Stimulated activated CD8-positive, alpha-beta memory T cell treated with anti-CD3 and anti-CD28 coated beads, Interleukin-7, amount 100 ng/mL, for 24 hours (primary cell): ENCODE measurements at places on chromosomes 6 and 20.

- DNase-seq, result no peak
Observed at GRCh38 chr20:5153612-5154542, 27.1 kb downstream of the CDS2 start.

DNA sequence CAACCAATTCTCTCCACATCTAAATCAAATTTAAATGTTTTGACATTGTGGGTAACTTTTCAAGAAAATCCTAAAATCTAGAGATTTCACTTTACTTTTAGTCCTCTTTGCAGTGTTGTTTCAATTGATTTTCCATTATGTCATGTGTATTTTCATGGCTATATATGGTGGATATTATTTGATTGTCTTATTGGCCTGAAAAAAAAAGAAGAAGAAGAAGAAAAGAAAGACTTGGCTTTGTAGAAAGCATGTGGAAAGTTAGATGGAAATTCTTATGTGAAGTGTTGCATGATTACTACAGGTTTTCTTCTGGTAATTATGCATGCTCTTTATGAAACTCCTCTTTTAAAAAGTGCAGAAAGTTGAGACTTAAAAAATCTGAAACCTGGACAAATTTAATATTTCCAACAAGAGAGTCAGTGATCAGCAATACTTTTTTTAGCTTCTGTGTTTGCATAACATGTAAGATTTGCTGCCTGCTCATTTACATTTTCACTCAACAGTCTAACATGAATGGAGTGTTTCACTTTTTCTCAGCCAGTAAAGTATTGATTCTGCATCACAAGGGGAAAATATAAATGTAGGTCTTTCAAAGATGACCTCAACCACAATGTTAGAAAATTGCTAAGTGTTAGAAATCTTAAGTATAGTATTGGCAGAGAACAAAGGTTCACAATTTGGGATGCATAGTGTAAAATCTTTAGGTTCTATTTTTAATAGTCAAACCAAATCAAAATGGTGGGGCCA lies 438.7 kb downstream of the BCKDHB start:
- DNase-seq, result no peak

GRCh38 chr6:116667623-116668022 lies 943 bp downstream of the ZUP1 start:
- no peak for DNase-seq

DNA sequence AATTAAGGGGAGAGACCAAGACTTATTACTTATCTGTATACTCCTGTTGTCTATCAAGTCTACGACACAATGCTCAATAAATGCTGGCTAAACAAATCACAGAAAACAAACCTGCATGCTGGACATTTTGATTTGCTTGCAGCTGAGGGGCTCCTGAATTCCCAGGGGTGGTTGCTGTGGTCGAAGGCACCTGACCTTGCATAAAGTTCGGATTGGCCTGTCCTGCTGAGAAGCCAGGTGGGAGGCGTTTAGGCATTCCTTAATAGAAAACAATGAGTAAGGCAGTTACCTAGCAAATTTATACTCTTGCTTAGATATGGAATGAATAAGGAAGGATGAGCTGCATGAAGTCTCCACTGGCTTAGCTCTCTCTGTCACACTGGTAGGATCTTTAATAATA lies 50.5 kb downstream of the TP53INP2 start:
- no peak for DNase-seq

DNA sequence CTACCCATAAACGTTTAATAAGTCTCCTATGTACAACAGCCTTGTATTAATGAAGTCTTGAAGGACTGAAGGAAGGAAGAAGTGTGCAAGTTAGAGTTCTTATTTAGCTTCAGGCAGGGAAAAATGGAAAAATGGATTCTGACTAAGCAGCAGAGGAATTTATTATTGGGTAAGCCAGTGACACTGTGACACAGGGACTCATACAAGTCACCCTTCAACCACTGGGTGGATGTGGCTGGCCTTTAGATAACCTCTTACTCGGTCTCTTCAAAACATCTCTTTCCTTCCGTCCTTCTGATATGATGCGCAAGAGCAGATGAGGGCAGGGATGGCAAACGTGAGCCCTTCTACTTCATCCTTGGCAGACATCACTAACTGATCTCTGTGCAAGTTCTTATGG lies 145.6 kb downstream of the DHX35 start:
- no peak for DNase-seq

GRCh38 chr20:49573900-49574416 lies 6.0 kb upstream of the PTGIS start:
- DNase-seq, result no peak

GRCh38 chr6:140011537-140011936 lies 637.1 kb upstream of the CITED2 start:
- DNase-seq, result no peak

- DNase-seq, result no peak
Observed at GRCh38 chr20:43238833-43239232, 49.1 kb upstream of the PTPRT start.

DNA sequence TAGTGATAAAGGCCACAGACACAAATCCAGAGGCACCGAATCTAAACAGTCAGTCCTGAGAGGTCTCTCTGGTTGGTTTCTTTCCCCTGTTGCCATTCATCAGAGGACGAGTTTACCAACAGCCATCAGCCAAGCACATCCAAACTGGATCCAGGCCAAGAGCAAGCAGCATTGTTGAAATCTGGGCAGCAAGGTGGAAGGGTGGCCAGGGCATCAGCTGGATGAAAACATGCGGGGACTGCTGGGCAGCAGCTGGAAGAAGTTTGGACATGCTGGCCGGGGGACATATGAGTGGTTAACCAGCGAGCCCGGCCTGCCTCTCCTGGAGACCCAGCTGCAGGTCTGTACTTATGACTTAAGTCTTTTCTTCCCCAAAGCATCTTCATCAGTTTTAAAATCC lies at the start of gene SMIM28:
Gene SMIM28 (plus strand): TSS at position 62 of the 400 bp plus-strand sequence. CDS start 168 bp downstream, at position 230.
- DNase-seq, result no peak

DNA sequence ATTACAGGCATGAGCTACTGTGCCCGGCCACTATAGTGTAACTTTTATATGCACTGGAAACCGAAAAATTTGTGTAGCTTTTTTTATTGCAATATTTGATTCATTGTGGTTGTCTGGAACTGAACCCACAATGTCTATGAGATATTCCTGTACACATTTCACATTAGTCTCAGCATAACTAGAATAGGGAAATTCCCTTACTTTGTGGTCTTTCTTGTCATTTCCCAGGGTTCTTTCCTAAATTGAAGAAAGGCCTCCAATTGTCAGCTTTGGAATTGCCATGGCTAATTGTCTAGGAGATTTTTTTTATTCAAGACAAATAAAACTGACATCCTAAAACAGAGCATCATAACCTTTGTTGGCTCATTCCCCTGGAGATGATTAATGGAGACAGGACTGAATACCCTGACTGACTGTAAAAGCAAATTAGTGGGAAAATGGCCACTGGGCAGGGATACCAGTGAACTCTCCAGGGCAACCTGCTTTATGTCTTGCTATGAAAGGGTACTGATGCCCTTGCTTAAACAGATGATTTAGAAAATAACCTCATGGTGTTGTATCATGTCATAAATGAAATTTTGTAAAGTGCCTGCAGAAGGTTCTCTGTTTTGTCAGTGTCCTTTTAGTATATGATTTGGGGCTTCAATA lies 576.9 kb downstream of the RFPL4B start:
- no peak for DNase-seq

DNA sequence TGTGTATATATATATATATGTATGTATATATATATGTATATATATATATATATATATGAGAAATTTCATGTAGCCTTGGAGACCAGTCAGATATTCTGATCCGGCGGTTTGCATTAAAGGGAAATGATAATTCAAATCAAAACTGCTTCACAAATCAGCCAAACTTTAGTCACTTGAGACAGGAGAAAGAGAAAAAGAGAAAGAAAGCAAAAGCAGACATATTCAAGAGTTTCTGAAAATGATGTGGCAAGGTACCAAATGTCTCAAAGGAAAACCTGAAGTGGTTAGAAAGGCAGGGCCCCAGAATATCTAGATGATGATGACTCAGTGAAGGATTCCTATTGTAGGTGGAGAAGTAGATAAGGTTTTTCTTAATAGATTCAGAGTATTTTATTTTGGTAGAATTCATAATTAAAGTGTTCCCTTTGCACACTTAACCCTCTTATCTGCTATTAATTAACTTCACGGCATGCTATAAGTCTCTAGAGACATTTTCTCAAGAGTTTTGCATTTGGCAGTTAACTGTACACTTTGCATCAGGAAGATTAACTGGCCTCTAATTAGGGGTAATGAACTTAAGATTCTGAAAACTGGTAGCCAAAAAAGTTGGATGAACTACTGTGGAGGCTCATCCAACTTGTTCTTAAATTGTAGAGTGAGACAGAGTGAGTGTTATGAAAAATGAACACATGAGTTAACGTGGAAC lies 50.1 kb upstream of the ASF1A start:
- DNase-seq, result no peak
